ENCODE measurements at places on chromosomes 12 and 14. TPM values are rescaled to one million over a fixed set of nuclear protein-coding genes. Genes with fewer than 3 reads are reported as not detected.
A peak's percentile ranks its signal among the peaks of the same experiment; 100 is the strongest.

DNA sequence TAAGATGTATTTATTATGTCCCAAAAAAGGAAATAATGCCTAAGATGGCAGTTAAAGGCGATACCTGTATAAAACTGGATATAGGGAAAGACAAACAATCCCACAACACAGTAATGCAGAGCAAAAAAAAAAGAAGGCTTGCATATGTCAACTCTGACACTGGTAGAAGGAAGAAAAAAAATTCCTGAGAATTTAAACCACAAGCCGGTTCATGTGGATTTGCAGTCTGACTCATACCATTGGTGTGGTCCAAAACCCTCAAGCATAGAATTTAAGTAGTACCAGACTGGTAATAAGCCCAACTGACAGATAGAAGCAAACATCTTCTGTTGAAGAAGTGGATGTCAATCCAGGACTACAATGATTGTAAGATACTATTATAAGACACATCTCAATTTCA, 7.2 kb downstream of the DNAI7 start:
- no peak for DNase-seq

DNA sequence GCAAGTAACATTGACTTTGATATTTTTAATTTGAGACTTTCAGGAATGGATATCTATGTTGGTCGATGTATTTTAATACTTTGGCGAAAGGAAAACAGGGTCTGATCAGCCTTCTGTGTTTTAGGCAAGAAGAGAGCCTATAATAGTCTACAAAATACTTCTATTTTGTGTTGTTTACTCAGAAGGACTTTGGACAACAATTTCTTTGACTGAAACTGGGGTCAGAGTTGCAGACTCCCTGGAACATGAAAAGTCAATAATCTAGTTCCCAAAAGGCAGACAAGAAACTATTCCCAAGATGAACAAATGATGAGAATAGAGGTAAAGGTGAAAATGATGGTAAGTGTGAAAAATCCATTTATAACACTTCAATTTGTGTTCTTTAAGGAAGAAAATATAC, 10.6 kb upstream of the NUBPL start:
- DNase-seq, result no peak

DNA sequence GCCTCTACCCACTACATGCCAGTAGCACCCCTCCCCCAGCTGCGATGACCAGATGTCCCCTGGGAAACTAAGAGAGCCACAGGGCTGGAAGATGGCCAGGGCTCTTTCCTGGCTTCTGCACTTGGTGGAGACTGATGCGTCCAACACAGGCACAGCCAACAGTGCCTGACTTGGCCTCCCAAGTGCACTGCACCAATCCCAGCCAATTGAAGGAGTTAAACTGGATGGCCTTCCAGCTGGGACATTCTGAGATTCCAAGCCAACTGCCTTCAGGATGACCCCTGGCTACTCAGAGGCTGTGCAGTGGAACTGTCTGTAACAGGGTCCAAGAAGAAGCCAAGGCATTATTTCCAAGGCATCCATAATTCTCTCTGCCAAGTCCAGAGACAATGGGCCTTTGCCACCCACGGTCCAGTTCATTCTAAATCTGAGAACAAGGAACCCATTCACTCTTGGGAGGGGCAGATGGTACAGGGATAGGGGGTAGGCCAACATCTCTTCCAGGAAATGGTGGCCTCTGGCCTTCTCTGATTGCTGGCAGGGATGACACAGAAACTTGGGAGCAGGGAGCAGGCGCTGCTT, 35.2 kb downstream of the PRIMA1 start:
- peak; percentile 81 for DNase-seq

The KCNH5 gene
- polyA plus RNA-seq, result not detected

- no peak for DNase-seq
Observed at GRCh38 chr12:104471336-104471735, 14.6 kb downstream of the CHST11 start.

- no peak for DNase-seq
Observed at GRCh38 chr12:54565986-54566544, 16.7 kb downstream of the PDE1B start.

The CMTM5 gene
- 5.3 TPM for polyA plus RNA-seq

DNA sequence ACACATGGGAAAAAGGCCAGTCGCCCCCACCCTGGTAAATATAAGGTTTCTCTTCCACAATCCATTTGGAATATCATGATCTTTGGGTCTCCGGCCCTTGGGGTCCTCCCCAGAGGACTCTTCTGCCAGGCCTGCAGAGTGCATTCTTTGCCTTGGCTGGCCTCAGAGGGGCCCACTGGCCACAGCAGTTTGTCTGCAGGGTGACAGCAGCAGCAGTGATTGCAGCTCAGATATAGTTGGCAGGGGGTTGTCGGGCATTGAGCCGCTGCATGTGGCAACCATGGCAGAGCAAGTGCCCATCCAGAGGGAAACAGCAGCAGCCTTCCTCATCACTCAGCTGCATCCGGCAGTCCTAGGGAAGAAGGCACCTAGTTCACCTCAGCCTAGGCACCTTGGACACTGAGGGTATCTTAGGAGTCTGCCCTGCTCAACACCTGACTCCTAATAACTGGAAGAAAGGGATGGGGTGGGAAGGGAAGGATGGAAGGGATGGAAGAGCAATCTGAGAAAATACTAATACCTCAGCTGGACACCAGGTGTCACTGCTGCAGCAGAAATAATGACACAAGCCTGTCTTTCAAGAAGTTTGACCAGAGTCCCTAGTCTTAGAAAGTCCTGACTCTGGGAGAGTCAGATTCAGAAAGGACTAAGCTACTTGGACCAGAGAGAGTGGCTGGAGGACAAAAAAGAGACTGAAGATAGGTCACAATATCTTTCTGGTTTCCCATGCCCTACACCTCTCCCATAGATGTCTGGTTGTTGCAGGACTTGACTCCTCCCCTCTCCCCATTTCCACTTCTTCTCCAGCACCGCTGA, 8.9 kb downstream of the AJUBA start:
- DNase-seq, result no peak

DNA sequence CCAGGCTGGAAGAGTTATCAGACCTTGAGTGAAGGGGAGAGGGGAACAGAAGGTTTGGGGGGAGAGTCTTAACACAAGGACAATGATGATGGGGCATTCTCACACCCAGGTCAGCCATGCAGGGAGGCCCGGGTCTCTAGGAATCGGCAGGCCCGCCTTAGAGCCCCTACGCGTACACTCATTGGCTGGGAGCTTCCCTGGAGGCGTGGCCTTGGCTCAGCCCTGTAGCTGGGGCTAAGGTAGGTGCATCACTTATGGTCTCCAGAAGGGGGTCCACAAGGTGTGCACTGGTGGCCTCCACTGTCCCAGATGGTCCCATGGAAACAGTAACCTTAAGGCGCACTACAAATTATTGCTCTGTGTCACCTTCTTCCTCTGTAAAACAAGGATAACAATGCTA, 660.1 kb downstream of the MED13L start:
- no peak for DNase-seq

The OVCH1 gene
- polyA plus RNA-seq, result 0.12 TPM

The NAV3 gene
- 0.91 TPM for polyA plus RNA-seq

The OR6C4 gene
- not detected for polyA plus RNA-seq

- no peak for DNase-seq
Observed at GRCh38 chr14:105455086-105455640, 19.5 kb upstream of the CRIP2 start.

- DNase-seq, result no peak
Observed at GRCh38 chr14:26265170-26265685, 332.6 kb downstream of the NOVA1 start.

GRCh38 chr12:95626854-95627253, 75.6 kb upstream of the USP44 start:
- DNase-seq, result no peak

GRCh38 chr12:118103201-118103600, 610 bp downstream of the VSIG10 start:
- DNase-seq, result peak; percentile 14

GRCh38 chr12:128510511-128510910, 243.5 kb downstream of the TMEM132C start:
- DNase-seq, result no peak

The GALNT8 gene
- polyA plus RNA-seq, result 0.42 TPM

DNA sequence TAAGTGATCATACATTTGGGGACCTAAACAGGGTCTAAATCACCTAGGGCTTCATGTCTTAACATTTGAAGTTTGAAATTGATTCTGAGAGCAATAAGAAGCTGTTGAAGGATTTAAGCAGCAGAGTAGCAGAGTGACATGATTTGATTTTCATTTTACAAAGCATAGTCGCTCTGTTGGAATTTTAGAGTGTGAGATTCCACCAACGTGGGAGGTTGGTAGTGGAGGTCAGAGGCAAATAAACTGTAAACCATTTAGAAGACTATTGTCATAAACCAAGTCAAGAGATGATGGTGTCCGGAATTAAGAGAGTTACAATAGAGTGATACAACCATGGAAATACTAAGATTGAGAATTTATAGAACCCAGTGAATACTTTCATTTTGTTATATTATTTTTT, 52.7 kb upstream of the ZDHHC17 start:
- DNase-seq, result no peak

- DNase-seq, result no peak
Observed at GRCh38 chr12:1077036-1077803, 86.2 kb downstream of the ERC1 start.

The TEX52 gene
- polyA plus RNA-seq, result not detected

GRCh38 chr14:67536087-67536486, 3.0 kb downstream of the PLEKHH1 start:
- DNase-seq, result no peak

GRCh38 chr14:101588990-101589389, 27.7 kb downstream of the DIO3 start:
- no peak for DNase-seq

GRCh38 chr12:4809013-4809448, 88.8 kb downstream of the GALNT8 start:
- peak; percentile 6 for DNase-seq

- no peak for DNase-seq
Observed at GRCh38 chr12:992647-993046, 1.6 kb downstream of the ERC1 start.

The ITGA5 gene
- 31.9 TPM for polyA plus RNA-seq

GRCh38 chr14:91882369-91882768, 15.0 kb upstream of the TC2N start:
- DNase-seq, result no peak

The PIK3C2G gene
- polyA plus RNA-seq, result not detected

DNA sequence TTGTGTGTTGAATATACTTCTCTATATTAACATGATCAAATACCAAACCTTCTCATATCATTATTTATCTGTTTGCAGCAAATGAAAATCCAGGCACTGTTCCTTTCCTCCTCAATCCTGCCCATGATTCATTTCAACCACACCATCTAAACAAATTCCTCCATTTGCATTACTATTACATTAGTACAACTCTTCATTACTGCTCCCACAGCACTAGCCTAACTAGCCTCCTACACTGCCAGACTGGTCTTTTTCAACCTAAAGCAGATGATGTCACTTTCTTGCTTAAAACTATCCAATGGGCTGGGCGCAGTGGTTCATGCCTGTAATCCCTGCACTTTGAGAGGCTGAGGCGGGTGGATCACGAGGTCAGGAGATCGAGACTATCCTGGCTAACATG, 117.3 kb upstream of the MYF6 start:
- no peak for DNase-seq

DNA sequence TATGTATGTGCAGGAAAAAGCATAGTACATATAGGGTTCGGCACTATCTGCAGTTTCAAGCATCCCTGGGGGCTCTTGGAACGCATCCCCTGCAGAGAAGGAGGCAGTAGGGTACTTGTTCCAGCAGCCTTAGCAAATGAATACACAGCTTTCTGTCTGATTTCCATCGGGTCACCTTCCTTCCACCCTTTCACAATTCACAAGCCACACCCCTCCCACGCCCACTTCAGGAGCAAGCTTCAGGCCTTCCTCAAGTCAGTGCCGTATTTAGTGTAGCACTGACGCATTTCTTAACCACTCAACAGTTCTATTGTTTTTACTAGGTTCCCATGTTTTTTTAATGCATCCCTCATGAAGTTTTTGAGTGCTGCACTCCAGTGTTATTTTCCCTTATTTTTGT, 64.2 kb downstream of the CLMN start:
- DNase-seq, result peak; percentile 39

The GNPTAB gene
- 24.6 TPM for polyA plus RNA-seq

The ADAM20 gene
- 0.15 TPM for polyA plus RNA-seq

DNA sequence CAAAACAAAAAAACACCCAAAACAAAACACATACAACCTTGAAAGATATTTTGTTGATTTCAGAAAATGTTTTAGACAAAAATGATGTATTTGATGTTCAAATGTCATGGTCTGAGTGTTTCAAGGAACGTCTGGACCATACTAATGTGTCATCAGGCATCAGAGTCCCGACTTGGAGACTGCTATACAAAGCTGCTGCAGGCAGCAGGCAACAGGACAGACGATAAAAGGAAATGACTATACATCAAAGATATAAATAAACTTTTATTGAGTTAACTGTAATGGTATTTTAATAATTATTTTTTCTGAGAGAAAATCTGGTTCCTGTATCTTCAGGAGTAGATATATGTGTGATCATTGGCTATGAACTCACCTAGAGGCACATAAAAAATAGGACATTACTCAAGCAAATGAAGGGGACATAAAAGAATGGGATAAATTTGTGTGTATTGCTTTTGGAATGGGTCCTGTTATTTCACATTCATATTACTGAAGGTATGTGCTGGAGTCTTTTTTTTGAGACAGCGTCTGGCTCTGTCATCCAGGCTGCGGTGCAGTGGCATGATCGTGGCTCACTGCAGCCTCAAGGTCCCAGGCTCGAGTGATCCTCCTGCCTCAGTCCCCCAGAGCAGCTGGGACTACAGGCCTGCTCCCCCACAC, 87.3 kb upstream of the HECTD1 start:
- DNase-seq, result no peak

DNA sequence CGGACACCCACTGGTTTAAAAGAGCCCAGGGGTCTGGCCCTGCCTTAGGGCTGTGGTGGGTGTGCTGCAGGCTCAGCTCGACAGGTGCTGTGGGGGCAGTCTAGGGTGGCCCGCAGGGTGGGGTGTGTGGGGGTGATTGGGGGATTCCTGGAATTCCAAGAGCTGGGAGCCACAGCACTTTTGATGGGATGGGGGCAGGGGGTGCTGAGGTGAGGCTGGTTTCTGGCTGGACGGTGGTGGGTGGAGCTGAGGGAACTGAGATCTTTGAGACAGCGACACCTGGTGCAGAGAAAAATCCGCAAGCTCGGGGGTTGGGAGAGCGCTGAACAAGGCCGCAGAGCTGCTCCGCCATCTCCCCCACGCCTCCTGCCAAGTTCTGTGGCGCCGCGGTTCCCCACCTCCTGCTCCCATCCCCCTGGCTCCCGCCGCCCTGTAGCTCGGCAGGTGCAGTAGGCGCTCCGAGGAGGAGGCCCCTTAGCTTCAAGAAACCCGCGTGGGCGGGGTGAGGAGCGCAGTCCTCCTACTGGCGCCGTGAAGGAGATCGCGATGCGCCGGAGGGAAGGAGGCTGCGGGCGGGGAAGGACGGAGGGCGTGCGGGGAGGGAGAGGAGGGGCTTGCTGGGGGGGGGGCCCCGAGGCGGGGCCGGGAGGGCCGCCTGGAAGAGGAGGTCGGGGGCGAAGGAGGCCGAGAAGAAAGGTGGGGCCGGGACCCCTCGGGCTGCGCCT, 1.3 kb upstream of the TEDC1 start:
- DNase-seq, result peak; percentile 92

DNA sequence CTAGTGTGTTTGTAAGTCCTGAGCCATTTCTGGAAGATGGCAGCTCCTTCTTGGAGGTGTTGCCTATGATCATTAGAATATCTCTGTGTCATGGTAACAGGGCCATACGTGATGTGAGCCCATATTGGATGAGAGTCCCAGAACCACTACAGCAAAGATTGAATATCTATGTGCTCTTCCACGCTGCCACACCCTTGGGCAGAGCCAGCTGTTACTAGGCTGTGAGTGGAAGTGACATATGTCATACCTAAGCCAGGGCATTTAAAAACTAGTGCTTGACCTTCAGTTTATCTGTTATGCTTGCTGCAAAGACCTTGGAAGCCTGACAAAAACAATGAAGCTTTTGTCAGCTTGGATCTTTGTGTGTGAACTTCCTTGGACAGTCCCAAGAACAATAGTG, 495.1 kb upstream of the CCDC196 start:
- no peak for DNase-seq
